ENCODE measurements at places on chromosomes 6 and 20.

DNA sequence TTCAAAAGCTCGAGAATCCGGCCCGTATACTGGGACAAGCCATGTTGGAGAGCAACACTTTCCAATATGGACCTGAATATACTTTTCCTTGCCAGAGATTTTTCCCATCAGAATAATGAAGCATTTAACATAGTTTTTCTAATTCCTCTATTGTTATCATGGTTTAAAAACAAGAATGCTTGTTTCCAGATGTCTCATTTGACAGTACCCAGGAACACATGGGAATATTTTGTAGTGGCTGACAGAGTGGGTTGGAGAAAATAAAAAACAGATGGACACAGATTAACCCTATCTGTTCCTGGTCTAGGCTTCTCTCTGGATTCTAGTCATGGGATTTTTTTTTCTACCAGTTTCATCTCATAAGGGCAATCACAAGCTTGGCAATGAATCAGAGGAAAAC, 164.8 kb upstream of the CEP162 start:
- no peak for DNase-seq

DNA sequence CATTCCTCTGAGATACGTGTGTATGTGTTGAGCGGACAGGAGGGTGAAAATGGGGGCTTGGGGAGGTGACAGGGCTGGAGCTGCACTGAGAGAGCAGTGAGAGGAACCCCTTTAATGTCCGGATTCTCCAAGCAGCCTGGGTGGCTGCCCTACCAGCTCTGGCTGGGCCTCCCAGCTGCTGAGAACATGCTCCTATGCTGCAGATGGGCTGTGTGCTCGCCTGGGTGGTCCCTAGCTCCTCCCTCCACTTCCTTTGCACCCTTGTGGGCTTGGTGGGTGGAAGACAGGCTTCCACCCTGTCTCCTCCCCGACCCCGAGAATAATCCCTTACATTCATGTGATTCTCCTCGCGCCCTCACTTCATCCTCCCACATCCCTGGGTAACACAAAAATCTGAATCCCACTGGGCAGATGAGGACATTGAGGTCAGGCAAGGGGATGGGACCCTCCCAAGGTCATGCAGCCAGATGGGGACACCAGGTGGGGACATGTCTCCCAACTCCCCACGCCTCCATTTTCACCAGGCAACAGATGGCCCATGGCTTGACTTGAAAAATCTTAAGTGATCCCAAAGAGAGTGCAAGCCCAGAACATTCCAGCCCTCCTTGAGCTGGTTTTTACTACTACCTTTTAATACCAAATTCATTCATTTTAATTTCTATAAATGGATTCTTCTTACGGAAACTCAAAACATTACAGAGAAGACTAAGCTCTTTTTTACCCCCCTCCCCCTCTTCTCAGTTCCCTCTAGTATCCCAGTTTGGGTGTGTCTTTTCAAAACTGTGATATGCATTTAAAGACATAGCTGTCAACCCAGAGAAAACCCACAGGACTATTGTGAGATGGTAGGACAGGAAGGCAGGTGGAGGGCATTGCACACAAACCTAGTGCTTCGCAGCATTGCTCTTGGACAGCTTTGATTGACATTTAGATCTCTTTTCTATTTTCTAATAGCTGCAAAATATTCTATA, 5.0 kb upstream of the PDRG1 start:
- DNase-seq, result no peak

DNA sequence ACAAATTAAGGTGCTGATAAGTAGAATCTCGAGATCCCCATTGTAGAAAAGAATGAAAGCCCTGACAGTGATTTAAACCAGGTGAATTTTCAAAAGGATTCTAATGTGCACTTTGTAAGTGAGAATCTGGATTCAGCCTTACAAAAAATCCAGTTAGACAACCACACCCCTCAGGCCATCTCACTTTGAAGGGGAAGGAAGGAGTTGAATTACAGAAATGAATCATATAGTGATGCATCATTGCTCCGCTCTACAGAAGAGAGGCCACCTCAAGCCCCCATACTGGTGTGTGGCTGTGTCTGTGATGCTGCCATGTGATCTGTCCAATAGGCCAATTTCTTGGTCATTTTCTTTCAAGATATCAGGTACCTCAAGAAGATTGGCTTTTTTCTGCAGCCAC, 85.5 kb upstream of the NT5E start:
- no peak for DNase-seq

GRCh38 chr6:37877373-37878149, 58.0 kb downstream of the ZFAND3 start:
- DNase-seq, result no peak

DNA sequence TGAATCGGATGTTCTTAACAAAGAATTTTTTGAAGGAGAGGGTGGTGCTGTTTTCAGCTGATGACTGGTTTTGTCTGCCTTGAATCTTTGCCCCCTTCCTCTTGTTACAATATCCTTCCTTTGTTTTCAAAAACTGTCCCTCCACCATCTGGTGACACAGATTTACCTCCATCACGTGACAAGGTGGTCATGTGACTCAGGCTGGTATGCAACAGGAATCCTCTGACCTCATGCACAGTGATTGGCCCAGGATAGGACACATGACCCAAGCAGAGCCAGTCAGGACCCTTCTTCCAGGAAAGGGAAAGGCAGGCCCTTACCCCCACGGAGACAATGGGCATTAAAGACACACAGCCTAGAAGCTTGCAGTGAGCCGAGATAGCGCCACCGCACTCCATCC, 84.7 kb upstream of the MC3R start:
- DNase-seq, result no peak

DNA sequence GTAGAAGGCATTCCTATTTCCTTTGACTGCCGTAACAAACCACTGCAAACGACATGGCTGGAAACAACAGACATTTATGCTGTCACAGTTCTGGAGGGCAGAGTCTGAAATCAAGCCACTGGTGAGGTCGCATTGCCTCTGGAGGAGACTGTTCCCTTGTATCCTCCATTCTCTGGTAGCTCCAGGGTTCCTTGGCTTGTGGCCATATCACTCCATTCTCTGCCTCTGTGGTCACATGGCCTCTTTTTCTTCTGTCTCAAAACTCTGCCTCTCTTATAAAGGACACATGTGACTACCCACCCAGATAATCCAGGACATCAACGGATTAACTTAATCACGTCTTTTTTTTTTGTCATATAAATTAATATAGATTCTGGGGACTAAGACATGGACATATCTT, 84.4 kb downstream of the LYRM2 start:
- no peak for DNase-seq

DNA sequence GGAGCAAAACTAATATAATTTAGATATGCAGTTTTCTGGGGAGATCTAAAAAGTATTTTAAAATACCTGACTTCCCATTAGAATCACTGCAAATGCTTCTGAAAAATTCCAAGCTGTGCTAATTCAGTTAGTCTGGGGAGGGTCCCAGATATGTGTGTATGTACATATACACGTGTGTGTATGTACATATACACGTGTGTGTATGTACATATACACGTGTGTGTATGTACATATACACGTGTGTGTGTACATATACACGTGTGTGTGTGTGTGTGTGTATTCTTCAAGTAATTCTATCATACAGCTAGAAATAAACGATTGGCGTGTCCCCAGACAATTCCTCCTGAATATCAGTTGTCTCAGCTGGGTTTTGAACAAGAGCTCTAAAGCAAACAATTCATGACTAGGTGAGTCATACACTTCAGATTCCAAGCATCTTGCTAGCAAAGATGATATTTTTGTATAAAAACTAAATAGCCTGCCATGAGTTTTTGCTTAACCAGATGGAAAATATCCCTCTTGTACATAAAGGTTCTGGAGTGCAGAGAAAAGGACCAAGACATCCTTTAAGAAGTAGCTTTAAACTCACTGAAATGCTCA, 58.2 kb downstream of the SPACA1 start:
- DNase-seq, result no peak

DNA sequence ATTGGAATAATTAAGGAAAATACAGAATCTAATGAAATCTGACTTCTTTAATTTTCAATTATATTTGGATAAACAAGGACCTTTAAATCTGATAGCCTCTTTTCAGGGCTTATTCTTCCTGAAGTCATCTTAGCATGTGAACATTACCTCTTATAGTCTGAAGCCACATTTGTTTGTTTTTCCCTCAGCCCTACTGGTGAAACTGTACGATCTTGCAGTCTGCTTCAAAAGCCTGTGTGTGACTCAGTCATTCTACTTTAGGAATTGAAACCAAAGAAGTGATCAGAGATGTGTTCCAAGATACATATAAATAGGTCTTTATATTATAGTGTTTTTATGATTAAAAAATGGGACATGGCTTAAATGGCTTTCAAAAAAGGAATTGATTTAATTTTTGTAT, 67.5 kb downstream of the MACROD2 start:
- DNase-seq, result no peak

GRCh38 chr20:60202046-60202445, 243.8 kb downstream of the CDH26 start:
- no peak for DNase-seq

GRCh38 chr6:132712366-132712765, 1.5 kb downstream of the VNN1 start:
- no peak for DNase-seq

DNA sequence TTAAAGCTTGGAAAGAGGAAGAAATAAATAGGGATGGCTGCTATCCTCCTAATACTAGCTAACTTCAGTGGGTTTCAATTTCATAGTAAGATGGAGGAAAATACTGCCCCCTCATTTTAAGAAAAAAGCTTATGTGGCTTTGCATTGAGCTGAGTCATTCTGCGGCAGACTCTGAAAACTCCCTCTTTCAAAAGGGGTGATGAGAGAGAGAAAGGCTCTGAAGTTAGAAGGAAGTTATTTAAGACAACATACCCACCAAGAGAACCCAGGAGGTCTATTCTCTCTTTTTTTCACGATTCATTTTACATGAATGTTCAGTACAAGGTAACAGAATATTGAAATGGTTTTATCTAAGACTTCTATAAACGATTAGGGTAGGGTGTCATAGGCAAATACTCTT, 4.5 kb downstream of the PRDM13 start:
- no peak for DNase-seq

DNA sequence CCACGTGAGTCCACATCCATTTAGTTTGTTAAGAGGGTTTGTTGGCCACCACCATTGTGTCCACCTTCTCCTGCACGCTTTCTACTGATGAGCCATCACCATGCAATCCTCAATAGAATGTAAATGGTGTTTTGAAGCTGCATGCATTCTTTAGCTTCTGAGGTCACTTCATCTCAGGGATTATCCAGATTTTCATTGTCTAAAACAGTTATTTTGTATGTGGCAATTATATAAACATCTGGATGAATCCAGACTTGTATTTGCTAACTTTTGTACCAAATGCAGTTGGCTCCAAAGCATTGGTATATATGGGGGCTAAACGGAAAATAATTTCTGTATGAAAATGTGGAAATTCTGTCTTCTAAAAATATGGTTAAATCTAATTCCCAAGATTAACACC, 231.2 kb upstream of the ARID1B start:
- DNase-seq, result no peak

- peak; percentile 42 for DNase-seq
Observed at GRCh38 chr20:1469925-1470571, 3.4 kb upstream of the NSFL1C start.

DNA sequence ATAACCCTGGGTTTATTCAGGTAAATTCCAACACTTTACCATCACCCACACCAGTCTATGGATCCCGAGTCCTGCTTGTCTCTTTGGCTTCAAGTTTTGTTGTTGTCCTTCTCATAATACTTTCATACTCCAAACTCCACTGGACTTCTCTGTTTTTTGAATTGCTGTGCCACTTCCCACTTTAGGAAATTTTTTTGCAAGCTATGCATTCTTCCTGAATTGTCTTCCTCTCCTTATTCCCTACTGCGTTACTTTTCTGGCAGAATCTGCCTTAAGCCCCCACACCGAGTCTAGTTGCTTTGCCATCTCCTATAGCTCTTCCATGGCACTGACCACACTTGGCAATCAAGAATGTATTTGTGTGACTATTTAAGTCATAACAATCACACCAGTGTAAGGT, 96.1 kb downstream of the TSHZ2 start:
- DNase-seq, result no peak

DNA sequence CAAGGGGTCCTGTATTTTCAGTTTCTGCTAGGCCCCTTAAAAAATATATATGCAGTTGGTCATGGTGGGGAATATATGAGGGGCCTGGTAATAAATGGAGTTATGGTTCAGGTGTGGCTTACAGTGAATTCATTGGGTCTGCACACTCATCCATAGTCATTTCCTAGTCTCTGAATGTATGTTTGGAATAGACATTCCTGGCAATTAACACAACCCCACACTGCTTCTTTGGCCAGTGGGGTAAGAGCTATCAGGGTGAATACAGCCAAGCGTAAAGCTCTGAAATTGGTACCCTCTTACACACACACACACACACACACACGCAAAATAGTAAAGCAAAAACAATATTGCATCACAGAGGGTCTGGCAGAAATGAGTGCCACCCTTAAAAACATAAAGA, 56.5 kb downstream of the QRSL1 start:
- no peak for DNase-seq

GRCh38 chr6:75334266-75335040, 49.9 kb upstream of the TMEM30A start:
- DNase-seq, result no peak

DNA sequence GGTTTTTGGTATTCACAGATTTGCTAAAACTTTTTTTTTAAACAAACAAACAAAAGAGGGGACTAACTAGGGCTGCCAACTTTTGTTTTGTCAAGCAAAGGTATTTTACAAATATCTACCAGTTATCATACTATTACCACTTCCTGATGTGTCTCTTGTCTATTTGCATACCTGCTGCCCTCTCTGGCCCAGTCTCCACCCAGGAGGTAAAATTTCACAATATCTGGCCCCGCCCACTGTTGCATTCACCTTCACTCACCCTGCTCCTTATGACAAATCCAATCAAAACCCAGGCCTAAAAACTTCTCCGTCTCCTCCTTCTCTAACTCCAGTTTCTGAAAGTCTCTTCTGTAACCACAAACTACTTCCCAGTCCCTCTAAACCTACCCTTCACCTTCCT, 82.2 kb downstream of the TRERF1 start:
- DNase-seq, result no peak

GRCh38 chr6:70694371-70694770, 26.7 kb downstream of the SMAP1 start:
- DNase-seq, result no peak

DNA sequence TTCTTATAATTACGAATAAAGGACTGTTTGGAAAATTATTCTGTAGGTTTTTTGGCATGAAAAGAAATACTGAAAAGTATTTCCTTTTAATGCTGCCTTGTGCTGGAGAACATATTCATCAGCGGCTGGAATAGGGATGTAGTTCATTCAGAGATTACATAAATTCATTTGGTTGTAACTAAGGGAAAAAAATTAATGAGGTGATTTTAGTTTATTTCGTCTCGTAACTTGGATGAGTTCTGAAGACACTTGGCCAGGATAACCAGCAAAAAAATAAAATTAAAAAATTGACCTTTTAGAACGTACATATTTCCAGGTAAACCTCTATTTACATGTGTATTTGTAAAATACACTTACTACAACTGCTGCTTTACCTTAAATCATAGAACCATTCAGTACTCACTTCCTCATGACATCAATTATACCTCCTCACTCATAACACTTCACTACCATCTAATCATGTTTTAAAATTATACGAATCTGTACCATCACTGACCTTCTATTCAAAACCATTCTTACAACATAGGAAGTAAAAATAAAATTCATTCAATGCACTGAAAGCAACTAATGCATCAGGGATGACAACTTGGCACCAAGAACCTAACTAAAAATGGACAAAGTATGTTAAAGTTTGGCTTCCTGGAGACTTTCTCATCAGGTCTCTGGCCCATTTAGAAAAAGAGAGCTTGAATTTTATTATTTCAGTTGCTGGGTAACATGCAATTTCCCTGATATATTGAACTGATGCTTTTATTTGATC, 17.2 kb downstream of the KLHL31 start:
- no peak for DNase-seq

All from posterior cingulate gyrus (tissue), 11 donors.